NCI-H460 (cell line): ENCODE measurements at places on chromosomes 11 and 22. TPM values are rescaled to one million over a fixed set of nuclear protein-coding genes. Genes with fewer than 3 reads are reported as not detected.

DNA sequence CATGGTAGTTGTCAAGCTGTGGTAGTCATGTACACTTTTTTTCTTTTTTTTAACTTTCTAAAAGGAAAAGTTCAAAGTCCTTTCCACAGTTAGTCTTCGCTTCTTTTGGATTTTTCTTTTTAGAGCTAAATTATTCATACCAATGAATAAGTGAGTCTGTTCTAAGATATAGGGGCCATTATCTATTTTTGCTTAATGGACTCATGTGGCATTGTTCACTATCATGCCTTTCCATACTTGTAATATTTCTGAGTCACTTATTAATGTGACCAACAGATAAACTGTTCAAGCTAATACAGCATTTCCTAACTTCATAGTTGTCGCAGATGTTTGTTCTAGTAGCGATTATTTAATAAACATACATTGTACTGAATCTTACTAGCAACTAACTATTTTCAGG, 8.0 kb upstream of the B3GNT6 start:
- no peak for DNase-seq

DNA sequence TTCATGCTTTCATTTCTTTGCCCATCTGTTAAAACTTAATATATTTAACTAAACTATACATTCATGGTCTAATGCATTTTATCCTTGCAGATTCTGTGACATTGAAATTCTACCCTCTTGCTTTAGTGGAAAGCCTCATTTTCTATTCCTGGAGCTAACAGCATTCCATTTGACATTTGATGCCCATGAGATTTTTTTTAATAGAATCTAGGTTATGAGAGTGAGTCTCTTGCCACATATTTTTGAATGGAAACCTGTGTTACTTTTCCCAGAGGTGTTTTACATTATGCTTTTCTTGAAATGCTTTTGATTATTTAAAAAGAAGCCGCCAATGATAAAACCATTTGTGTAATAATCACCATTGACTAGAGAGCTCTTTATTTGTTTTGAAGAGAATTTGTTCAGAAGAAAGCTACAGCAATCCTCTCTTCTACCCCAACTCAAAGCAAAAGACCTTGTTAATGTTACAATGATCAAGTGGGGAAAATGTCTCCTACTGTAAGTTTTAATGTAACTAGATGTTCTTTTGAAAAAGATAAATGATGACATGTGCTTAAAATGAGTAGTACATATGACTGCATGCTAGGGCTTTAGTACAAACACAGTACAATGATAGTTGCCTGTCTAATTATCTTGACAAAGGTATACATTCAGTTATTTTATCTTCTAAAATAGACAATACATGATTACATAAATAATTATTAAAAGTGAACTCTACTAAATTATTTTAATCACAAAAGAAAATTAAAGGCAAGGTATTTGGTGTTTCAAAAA, 67.3 kb downstream of the GAS2 start:
- DNase-seq = no peak

DNA sequence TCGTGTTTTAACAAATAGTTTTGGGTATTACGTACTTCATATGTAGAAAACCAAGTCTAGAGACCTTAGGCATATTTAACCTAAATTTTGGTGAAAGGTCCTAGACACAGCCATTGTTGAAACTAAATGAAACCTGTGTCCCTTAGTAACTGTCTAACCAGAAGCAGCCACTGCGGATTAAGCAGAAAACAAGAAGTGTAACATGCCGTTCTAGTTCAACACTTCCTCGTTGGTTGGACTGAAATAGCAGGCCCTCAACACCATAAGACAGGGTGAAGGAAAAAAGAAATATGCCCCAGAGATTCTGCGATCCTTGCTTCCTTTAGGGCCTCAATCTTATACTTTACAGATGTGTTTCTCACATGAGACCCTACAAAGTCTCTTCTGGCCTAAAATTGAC, 2.0 kb downstream of the NAA40 start:
- no peak for DNase-seq

DNA sequence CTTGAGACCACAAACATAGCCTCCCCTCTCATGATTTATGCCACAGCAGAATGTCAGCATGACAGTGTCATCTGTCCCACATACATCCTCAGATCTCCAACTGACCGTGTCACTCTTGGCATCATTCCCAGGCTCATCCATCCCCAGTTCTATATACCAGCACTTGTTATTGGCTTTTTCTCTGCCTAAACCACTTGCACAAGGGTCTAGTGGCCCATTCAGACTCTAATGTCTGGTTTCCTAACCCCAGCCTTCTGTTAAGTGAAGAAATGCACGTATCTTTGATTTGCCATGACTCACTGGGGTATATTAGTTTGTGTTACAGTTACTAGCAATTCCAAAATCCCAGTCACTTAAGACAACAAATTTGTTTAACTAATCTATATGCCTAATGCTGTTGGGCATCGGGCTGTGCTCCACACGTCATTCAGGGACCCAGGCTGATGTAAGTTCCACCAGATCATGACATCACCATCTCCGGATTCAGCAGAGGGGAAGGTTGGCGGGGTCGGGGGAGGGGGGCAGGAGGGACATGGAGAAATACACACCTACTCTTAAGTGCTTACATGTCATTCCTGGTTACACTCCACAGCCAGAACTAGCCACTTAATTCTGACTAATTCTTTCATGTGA, 517.4 kb downstream of the BUD13 start:
- DNase-seq = no peak

SCGB2A2 gene
- not detected in 2 replicates for total RNA-seq

OR10D3 gene
- not detected in 2 replicates for total RNA-seq

- DNase-seq = no peak
Observed at GRCh38 chr11:72607496-72607895, 66.7 kb downstream of the PDE2A start.

DNA sequence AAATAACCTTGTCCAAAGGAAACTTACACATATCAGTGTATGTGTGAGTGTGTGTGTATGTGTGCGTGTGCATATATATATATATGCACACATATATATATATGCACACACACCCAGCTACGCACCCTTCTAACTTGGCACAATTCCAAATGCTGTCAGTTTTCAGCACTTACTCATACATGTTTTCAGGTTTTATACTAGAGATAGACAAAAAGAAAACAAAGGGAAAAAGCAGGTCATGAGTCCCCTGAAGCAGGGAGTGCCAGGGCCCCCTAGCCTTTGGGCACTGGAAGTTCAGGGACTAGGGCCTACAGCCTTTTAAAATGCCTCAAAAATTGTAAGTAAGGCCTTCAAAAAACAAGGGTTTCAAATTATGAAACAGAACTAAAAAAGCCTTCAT, 265.4 kb downstream of the CADM1 start:
- DNase-seq = no peak

CYP2R1 gene
- total RNA-seq = 23.0 and 26.1 TPM in 2 replicates

- DNase-seq = no peak
Observed at GRCh38 chr22:46256358-46256958, 6.4 kb upstream of the CDPF1 start.

DNA sequence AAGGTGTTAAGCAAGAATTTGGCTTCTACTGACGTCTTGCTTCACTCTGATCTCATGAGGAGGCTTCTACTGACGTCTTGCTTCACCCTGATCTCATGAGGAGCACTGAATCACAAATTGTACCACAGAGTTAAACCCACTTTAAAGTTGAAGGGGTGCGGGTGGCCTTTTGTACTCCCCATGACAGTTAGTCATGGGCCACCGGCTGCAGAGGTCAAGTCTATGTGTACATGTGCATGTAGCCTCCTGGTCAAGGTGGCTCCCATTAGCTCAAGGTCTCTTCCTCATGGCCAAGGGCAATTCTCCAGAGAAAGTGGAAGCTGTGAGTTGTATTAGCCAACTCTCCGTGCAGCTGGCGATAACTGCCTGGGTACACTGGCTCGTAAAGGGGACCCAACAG, 23.1 kb upstream of the FZD4 start:
- no peak for DNase-seq

DNA sequence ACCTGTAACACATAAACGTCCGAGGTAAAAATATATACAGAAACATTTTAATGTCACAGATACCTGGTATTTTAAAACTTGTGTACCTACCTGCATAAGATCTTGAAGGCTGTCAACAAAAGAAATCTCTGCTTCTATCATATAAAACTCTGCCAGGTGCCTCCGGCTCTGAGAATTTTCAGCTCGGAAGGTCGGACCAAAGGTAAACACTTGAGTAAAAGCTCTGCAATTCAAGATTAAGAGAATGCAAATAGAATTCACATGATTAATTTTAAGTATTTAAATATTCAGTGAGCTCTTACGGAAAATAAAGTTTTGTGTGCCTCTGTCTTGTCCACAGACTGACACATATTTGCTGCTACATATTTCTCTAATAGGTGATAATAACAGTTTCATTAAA, 75.4 kb upstream of the GAB2 start:
- no peak for DNase-seq

MRPL17 gene
- 34.3 and 35.8 TPM in 2 replicates for total RNA-seq

DNA sequence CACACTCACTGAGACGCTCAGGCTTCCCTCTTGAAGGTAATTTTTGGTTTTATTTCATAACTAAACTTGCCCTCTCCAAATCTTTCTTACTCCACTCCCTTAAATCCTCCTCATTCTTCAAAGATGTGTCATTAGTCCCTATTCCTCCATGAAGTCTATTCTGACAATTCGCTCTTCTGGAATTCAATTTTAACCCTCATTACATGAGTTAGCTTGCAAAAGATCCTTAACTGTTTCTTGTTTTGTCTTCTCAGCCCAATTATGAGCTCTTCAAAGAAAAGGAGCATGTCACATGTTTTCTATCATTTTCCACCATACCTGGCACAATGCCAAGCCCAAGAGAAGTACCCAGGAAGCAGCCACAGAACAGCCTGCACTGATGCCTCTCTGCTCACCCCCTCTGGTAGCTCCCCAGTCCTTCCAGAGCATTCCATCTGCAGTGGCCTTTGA, 13.0 kb downstream of the GALNT18 start:
- DNase-seq = no peak

DNA sequence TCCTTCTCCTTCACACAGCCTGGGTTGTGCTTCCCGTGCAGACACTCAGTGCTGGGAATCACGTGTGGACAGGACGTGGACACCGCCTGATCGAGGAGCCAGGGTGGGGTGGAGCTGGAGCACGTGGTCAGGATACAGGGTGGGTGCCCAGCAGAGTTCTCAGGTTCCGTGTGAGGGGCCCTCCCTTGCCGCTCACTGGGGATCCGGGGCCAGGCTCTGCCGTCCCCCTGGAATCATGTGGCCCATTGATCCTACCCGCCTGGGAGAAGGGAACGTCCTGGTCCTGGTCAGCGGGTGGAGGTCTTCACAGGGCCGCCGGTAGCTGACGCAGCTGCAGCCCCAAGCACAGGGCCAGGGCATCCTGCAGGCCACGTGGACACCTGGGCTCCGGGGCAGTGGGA, 397.7 kb downstream of the TBC1D22A start:
- DNase-seq = no peak

FXYD6 gene
- not detected in 2 replicates for total RNA-seq

MOB2 gene
- 11.1 and 12.6 TPM in 2 replicates for total RNA-seq

DNA sequence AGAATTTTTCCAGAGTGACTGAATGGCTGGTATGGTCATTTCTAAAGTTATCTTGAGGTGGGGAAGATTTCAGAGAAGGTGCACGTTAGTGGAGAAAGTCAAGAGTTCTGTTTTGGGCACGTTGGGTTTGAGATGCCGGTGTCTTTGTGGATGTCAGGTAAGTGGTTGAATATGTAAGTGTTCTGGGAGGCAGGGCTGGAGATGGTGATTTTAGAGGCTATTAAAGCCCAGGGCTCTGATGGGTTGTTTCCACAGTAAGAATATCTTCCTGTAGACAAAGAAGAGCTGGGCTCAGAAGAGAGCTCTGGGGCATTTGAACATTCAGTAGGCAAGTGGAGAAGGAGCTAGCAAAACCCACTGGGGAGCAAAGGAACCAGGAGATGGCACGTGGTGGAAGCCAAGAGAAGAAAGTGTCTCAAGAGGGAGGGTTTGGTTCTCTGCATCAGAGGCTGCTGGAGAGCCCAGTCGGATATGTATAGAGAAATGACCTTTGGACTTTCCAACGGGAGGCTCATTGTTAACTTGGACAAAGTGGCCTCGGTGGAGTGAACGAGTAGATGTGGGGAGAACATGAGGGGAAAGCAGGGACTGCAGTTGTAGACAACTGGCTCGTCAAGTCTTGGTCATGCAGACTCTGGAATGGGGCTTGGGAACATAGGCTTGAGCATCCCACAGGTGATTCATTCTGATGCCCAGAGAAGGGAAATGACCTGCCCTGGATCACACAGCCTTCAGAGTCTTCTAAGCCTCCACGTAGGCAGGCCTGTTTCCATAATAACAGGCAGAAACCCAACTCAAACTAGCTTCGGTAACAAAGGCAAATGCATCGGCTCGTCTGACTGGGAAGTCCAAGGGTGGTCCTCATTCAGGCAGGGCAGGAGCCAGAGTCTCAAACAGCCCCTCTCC, 98.4 kb upstream of the PARVA start:
- no peak for DNase-seq

FGF4 gene
- not detected in 2 replicates for total RNA-seq

DNA sequence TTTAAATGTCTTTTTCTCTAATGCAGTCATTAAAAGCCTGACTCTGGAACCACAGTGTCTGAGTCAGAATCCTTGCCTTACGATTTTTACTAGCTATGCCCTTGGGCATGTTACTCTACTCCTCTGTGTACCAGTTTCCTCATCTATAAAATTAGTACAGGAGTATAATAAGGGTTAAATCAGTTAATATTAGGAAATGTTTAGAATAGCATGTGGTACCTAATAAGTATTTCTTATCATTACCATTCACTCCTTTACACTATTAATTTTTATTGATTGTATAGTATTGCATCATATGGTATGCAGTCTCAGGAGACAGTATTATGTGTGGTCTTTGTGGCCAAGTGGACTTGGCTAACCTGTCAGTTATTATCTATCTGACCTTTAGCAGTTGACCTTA, 68.2 kb downstream of the METTL15 start:
- DNase-seq = peak; percentile 6

DNA sequence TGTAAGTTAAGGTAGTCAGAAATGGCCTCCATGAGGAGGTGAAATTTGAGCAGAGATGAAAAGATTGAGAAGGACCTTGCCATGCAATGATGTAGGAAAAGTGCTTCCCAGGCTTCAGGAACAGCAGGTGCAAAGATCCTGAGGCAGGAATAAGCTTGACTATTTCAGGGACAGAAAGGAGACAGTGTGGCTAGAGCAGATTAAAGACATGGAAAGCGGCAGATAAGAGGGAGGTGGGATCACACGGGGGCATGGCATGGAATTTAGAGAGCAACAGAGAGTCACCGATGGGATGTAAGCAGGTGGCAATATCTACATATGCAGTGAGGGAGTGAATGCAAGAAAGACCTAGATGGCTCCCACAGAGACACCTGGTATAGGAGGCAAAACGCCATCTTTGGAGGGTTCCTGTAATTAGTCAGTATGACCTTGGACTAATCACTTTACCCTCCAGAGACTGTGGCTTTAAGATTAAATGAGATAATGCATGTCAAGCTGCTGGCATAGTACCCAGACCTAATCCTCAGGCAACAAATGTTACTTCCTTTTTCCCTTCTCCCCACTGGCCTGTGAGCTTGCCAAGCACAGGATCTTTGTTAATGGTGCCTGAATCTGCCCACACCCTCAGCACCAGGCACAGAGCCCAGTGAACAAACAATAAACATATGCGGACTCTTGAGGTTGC, 24.6 kb upstream of the ACER3 start:
- peak; percentile 31 for DNase-seq

- DNase-seq = no peak
Observed at GRCh38 chr11:131802440-131803115, 432.2 kb downstream of the NTM start.

GRCh38 chr11:13304655-13305335, 27.2 kb downstream of the BMAL1 start:
- DNase-seq = no peak

PIWIL4 gene
- total RNA-seq = 0.09 and 0.25 TPM in 2 replicates

OVOL1 gene
- total RNA-seq = not detected in 2 replicates

MYOD1 gene
- total RNA-seq = 0.15 TPM in 1 of 2 replicates, not detected in the other

GRCh38 chr11:125463590-125464269, 32.3 kb downstream of the FEZ1 start:
- DNase-seq = no peak

- DNase-seq = peak; percentile 51
Observed at GRCh38 chr11:70005107-70005818, 72.9 kb upstream of the ANO1 start.
